ENCODE measurements at places on chromosomes 16 and 17. TPM values are rescaled to one million over a fixed set of nuclear protein-coding genes. Genes with fewer than 3 reads are reported as not detected.

Gene SRL
- total RNA-seq, result 0.68 TPM

Gene CRYBA1
- not detected for total RNA-seq

Gene KCTD19
- total RNA-seq, result not detected

Gene ALDH3A1
- total RNA-seq, result not detected

Data from pericardium fibroblast (primary cell).